ENCODE measurements at places on chromosomes 16 and 17.

DNA sequence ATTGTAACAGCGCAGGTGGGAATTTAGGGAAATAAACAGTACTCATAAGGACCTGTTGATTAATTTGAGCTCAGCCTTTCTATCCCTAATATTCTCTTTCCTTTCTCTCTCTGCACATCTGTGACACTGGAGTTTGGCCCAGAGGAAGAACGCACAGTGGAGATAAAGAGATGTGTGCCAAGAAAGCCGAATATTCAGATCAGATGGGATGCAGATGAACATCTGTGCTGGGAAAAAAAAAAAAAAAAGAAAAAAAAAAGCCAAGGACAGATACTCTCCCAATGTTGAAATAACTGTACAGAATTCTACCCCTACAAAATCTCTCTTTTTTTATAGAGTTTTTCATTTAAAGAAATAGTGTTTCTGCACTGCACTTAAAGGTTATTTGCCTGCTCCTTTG is 485.4 kb downstream of the KCNJ2 start:
- no peak for DNase-seq

- DNase-seq, result no peak
These were observed 4.3 kb downstream of the ATP1B2 start for GRCh38 chr17:7654832-7655540.

DNA sequence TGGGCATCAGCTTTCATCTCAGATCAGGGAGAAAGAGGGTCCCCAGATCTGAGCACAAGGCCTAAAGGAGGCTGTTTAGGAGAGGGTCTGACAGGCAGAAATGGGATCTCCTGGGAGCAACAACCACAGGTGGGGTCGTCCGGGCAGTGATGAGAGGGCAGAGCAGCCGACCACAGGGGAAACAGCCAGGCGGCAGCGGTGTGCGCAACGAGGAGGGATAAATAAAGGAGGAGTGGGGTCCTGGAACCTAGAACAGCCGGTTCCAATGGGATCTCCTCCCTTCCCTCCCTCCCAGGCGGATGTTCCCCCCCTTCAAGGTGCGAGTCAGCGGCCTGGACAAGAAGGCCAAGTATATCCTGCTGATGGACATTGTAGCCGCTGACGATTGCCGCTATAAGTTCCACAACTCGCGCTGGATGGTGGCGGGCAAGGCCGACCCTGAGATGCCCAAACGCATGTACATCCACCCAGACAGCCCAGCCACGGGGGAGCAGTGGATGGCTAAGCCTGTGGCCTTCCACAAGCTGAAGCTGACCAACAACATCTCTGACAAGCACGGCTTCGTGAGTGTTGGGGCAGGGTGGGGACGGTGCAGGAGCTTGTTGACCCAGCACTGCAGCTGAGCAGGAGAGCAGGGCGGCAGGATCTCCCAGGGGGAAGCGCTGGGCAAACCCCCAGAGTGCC is 1.9 kb downstream of the TBX2 start:
- no peak for DNase-seq

- DNase-seq, result no peak
These were observed 991 bp downstream of the GPRC5C start for GRCh38 chr17:74432766-74433391.

All from amniotic stem cell (primary cell).